ENCODE measurements at places on chromosomes 3 and 15. TPM values are rescaled to one million over a fixed set of nuclear protein-coding genes. Genes with fewer than 3 reads are reported as not detected.

The KIF15 gene
- total RNA-seq = 1.1 TPM

The CCR5 gene
- 0.62 TPM for total RNA-seq

The GXYLT2 gene
- total RNA-seq = 7.3 TPM

The PRTG gene
- total RNA-seq = 0.77 TPM

The SERPINI2 gene
- not detected for total RNA-seq

The P2RY1 gene
- 11.5 TPM for total RNA-seq

The C3orf22 gene
- total RNA-seq = not detected

The FBXO45 gene
- total RNA-seq = 9.1 TPM
